ENCODE measurements at places on chromosomes 12 and 14.

DNA sequence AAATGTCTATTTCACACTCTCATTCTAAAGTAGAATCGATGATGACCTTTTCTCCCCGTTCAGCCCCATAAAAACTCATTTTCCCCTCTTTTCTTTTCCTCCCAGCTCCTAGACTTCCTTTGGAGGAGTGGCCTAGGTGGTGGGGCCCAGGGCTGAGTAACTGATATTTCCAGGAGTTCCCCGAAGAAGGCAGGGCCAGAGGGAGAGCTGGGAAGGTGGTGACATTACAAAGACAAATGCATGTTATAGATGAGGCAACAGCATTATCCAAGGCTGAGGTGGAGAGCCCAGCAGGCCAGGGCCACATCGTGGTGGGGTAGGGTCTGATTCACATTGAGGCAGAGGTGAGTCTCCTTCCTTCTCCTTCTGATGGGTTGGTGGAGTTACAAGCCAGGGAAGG is 22.2 kb upstream of the HDAC7 start:
- DNase-seq = no peak

DNA sequence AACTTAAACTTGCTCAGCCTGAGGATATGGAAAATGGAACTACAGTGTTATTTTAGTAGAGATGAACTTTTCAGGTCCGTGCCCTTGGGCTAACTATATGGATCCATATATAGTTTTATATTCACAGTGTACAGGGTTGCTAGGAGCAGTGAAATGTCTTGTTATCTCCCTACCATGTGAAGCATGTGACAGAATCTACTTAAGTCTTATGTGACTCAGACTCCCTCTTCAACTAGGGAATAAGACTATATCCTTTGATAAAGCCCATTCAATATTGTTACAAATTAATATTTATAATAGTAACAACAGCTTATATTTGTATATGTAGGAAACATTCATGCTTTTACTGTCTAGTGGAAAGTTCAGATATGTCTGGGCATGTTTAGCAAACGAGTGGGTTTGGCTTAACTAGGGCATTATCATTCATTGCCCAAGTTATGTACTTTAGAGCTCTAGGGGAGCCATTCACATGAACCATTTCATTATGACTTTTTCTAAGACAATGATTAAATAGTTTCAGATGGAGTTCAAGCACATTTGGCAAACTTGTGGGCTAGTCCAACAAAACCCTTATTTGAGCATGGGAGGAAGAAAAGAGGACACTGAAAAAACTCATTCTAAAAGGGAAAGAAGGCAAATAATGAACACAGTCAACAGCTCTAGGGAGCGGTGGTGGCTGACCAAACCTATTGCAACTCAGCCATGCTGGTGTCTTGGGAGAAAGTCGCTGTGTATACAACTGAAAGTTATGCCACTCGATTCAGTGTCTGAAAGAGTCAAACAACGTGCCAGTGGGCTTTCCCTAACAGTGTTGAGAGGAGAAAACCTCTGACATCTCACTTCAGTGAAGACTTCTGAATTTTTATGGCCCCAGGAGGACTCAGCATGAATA is 305.9 kb upstream of the G2E3 start:
- DNase-seq = no peak

- no peak for DNase-seq
These were observed 27.3 kb upstream of the KLRF1 start for GRCh38 chr12:9799961-9800360.

DNA sequence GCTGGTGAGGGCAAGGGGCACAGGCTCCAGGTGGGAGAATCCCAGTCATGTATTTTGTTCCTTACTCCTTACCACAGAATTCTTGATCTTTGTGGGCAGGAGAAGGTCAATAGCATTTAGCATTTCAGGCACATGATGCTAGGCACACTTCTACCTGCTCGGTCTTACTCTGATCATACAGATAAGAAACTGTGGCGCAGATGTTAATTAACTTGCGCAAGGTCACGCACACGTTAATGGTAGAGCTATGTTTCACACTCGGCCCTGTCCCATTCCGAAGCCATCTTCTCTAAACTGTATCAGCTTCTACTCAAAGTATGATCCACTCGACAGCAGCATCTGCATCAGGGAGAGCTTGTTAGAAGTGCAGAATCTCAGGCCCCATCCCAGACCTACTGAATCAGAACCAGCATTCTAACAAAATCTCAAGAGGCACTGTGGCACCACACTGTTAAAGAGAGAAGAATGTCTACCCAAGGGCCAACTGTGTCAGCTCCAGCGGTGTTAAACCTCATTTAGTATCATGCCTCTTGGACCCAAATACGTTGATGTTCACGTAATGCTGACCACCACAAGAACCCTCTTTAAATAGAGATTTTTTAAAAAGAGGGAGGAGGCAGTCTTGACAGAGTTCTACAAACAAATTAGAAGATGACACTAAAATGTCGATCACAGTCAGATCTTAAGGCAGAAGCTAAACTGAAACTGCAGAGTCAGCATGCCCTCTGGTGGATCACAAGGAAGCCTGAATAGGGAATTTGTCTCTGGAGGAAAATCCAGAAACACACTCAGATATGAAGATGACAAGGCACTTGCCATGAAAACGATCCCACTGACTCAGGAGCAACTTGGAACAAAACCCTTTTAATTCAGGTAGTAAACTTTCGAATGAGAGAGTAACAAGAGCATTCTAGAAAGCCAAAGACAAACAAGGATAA is 7.3 kb downstream of the STXBP6 start:
- no peak for DNase-seq

DNA sequence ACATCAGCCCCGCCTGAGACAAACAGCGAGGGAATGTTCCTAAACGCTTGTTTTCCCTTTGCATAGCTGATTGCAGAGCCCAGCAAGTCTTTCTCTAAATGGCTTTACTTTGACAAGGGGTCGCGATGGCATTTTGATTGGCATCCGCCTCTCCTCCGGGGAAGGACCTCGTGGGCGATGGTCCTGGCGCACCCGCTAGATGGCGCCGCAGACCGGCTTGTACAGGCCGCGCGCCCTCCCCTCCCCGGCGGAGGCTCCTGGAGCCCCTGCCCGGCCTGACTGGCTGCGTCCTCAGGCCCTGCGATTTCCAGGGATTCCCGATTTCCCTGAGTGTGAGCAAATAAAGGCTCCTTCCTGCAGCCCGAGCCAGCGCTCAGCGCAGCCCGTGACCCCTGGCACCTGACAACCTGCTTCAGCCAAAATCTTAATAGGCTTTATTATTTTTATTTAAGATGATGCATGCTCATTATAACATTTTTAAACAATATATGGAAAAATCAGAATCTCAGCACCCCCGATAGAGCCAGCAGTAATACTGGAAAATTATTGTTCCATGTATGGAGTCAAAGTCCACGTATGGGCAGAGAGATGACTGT is 468.3 kb downstream of the AACS start:
- DNase-seq = no peak

GRCh38 chr12:106879612-106880011 is 76.1 kb upstream of the TMEM263 start:
- DNase-seq = no peak

DNA sequence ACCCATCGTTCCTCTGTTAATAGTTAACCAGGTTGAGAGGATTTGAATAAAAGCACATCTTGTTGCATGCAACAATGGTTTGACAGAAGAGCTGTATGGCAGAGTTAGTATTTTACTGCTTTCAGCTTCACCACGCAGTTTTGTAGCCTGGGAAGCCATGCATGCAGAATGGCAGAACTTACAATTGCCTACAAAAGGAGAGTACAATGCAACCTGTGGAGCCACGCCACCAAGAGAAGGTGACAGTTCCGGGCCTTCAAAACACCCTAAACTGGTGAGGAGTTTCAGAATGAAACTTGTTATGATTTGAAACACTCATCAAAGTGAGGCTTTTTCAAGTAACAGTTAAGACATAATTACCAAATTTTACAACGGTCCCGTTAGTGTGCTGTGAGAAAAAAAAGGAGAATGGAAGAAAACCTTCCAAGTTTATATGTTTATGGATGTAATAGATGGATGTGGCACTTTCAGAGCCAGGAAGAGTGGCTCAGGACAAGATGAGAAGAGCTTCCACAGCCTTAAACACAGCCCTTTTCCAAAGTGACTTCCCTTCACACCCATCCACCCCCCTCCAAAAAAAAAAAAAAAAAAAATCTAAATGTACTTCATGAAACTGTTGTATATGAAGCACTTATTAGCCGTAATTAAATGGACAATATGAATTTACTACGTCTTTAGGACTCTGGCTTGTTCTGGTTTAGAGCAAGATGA is 158.7 kb downstream of the EGLN3 start:
- no peak for DNase-seq

- DNase-seq = no peak
These were observed 290.9 kb upstream of the PWP1 start for GRCh38 chr12:107394693-107395092.

DNA sequence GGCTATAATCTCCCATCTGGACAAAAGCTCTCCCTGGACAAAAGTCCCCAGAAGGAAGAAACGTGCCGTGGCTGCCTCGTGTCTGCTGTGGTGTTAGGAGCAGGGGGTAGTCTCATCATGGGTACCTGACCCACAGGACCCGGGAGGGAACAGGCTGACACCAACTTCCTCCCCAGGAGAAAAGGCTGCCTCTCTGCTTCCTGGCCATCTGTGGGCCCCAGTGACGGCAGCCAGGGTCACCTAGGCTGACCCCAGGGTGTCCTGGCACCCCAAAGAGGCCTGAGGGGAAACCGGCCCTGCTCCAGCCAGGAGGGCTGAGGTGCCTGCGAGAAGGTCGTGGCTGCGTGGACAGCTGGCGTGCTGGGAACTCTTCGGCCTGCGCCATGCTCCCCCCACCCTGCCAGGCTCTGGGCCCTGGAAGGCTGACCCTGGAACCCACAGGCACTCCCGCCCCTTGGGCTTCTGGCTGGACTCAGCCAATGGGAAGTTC is 133.9 kb downstream of the RFLNA start:
- no peak for DNase-seq

DNA sequence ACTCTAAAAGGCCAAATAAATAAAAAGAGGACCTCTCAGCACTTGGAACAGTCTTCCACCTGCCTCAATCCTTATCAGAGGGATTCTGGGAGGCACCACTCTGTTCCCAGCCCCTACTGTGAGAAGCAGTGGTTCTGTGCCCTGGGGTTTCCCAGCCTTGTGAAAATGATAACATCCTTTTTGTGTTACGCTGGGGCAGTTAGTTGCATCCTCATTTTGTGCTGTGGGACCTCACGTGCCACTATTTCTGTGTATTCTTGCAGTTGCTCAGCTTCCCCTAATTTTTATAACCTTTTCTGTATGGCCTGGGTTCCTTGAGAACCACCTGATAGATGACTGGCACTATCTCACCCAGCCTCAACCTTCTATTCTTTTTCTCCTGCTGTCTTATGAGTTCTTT is 10.8 kb upstream of the CMA1 start:
- DNase-seq = no peak

Data from right renal cortex interstitium (tissue), 3 donors.